ENCODE measurements at places on chromosomes 5 and 9.

DNA sequence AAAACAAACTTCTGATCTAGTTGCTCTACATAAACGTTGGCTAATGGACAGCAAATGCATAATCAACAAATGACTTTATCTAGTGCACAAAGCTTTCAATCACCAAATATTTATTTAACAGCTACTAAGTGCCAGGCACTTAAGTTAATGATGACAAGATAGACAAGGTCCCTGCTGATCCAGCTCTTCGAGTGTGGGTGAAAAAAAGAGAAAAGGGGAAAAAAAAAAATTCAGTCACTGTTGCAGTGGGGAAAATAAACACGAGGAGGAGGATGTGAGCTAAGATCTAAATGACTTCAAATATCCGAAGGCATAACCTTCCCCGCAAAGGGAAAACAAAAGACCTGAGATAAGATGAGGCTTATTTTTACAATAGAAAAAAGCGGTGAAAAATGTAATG is 9.6 kb downstream of the PSIP1 start:
- no peak for DNase-seq

- no peak for DNase-seq
These were observed 111.4 kb downstream of the GABBR2 start for GRCh38 chr9:98597236-98597771.

DNA sequence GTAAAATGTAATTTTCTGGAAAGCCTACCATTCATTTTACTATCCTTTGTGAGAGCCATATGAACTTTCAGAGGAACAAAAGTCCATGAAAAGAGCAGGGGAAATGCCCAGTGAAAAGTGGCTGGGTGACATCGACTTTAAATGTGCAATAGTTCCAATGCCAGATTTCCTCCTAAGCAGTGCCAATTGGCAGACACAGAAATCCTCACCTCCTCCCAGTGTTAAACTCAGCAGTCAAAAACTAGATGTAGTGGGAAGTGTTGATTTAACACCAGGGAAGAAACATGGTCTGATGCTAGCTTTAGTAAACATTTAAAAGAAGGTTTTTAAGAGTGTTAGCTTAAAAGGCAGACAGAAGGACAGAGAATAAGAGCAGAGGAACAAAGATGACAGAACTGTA is 2055.2 kb downstream of the MAT2B start:
- DNase-seq: no peak

DNA sequence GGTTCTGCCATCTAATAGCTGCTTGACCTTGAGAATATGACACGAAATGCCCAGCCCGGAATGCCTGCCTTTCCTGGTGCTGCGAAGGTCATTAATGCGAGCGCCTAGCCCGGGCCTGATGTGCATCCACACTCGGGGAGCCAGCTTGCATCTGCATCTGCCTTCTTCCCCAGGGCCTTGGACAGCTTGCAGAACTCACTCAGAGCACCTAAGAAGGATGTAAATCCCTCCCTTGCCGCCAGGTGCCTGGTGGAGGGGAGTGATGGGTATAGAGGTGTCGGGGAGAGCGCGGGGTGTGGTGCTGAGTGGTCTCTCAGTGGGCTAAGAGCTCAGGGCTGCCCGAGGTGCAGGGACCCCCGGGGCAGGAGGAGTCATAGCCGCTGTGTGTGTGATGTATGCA is 127.2 kb downstream of the MRPL36 start:
- no peak for DNase-seq

DNA sequence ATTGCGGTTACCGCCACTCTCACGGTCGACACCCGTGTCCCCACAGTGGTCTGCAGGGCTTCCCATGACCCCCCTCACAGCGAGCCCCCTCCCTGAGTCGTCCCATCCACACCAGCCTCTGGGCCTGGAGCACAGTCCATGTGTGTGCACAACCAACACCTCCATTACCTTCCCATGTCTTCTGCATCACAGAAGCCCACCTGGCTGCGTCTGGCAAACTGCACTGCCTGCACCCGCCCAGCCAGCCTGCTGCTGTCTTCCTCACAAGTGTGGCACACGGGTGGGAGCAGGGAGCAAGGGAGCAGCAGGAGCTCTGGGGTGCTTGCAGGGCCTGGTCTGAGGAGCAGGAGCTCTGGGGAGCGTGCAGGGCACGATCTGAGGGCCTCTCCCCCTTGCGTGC is 415.3 kb upstream of the IRX4 start:
- no peak for DNase-seq

All from urothelium cell line (cell line).